ENCODE measurements at places on chromosomes 4 and X. TPM values are rescaled to one million over a fixed set of nuclear protein-coding genes. Genes with fewer than 3 reads are reported as not detected.

Gene PCDH10
- 16.9 TPM for total RNA-seq

Gene MTMR8
- 0.27 TPM for total RNA-seq

Gene MAGEA1
- total RNA-seq: not detected

Gene UPF3B
- 7.5 TPM for total RNA-seq

Gene TMPRSS11D
- total RNA-seq: 0.09 TPM

Gene NPY5R
- not detected for total RNA-seq

Gene RBBP7
- 120 TPM for total RNA-seq

Gene CSN1S1
- total RNA-seq: not detected

Gene CCDC149
- total RNA-seq: 18.3 TPM

Gene SORBS2
- 2.8 TPM for total RNA-seq

Gene CWH43
- total RNA-seq: not detected

Gene NPY1R
- 0.09 TPM for total RNA-seq

Gene NR3C2
- 4.7 TPM for total RNA-seq

Gene SMR3B
- total RNA-seq: not detected

Gene NDST3
- total RNA-seq: not detected

Gene LRAT
- total RNA-seq: 0.57 TPM

Gene CENPVL1
- total RNA-seq: 0.41 TPM

Gene TEX11
- total RNA-seq: not detected

Gene F8A3
- 0.72 TPM for total RNA-seq

Gene YY2
- 0.16 TPM for total RNA-seq

Gene SHROOM4
- total RNA-seq: 1.4 TPM

Gene MAD2L1
- total RNA-seq: 36.5 TPM

Gene CDK16
- 91.6 TPM for total RNA-seq

Gene NLGN4X
- 0.08 TPM for total RNA-seq

Data from fibroblast of the aortic adventitia (primary cell).